Dorsolateral prefrontal cortex (tissue), 122 donors: ENCODE measurements at places on chromosomes 13 and 19. TPM values are rescaled to one million over a fixed set of nuclear protein-coding genes. Genes with fewer than 3 reads are reported as not detected.

The SPINT2 gene
- total RNA-seq, result 103 TPM

The PLPPR2 gene
- 65.9 TPM for total RNA-seq

The RFXAP gene
- total RNA-seq, result 15.9 TPM

The HPN gene
- total RNA-seq, result 8.1 TPM

The F2RL3 gene
- total RNA-seq, result not detected

The ZNF560 gene
- not detected for total RNA-seq

The COL5A3 gene
- total RNA-seq, result 27.1 TPM

The TYROBP gene
- 4.0 TPM for total RNA-seq

The DPP9 gene
- 36.4 TPM for total RNA-seq

The RUVBL2 gene
- 48.1 TPM for total RNA-seq

The SULT2B1 gene
- total RNA-seq, result not detected

The MLNR gene
- total RNA-seq, result not detected

The GGACT gene
- total RNA-seq, result 3.0 TPM
